ENCODE measurements at places on chromosomes 16 and 17. TPM values are rescaled to one million over a fixed set of nuclear protein-coding genes. Genes with fewer than 3 reads are reported as not detected.

Gene KRTAP4-9
- not detected for polyA plus RNA-seq

Gene BRIP1
- polyA plus RNA-seq = 22.9 TPM

Gene KRTAP4-1
- not detected for polyA plus RNA-seq

Gene KRTAP17-1
- not detected for polyA plus RNA-seq

Gene MYO15B
- 240 TPM for polyA plus RNA-seq

Gene NECAB2
- 0.69 TPM for polyA plus RNA-seq

Gene LGALS9C
- 0.13 TPM for polyA plus RNA-seq

Gene PPY
- polyA plus RNA-seq = not detected

Gene AHSP
- 12.8 TPM for polyA plus RNA-seq

Gene TERB1
- polyA plus RNA-seq = 0.05 TPM

Gene TIMP2
- 164 TPM for polyA plus RNA-seq

Gene PRM1
- not detected for polyA plus RNA-seq

Gene GDPD1
- 8.4 TPM for polyA plus RNA-seq

Gene NPIPA3
- 13.9 TPM for polyA plus RNA-seq

Gene GDPD3
- polyA plus RNA-seq = 15.6 TPM

Gene CIBAR2
- 5.4 TPM for polyA plus RNA-seq

Gene TPSD1
- polyA plus RNA-seq = 0.15 TPM

Gene TPSG1
- polyA plus RNA-seq = 0.60 TPM

Gene ADORA2B
- polyA plus RNA-seq = 8.0 TPM

Gene TBC1D16
- polyA plus RNA-seq = 25.2 TPM

Gene DBNDD1
- 7.5 TPM for polyA plus RNA-seq

Gene NPIPB13
- polyA plus RNA-seq = 29.2 TPM

Gene EVPLL
- 0.70 TPM for polyA plus RNA-seq

Gene KRT27
- 0.29 TPM for polyA plus RNA-seq

Gene BTBD17
- 0.68 TPM for polyA plus RNA-seq

Gene DRC3
- polyA plus RNA-seq = 20.5 TPM

Gene KIFC3
- polyA plus RNA-seq = 34.9 TPM

Gene SHBG
- polyA plus RNA-seq = 1.3 TPM

Gene SDR42E1
- polyA plus RNA-seq = 7.9 TPM
